ENCODE measurements at places on chromosomes 3 and 15.

DNA sequence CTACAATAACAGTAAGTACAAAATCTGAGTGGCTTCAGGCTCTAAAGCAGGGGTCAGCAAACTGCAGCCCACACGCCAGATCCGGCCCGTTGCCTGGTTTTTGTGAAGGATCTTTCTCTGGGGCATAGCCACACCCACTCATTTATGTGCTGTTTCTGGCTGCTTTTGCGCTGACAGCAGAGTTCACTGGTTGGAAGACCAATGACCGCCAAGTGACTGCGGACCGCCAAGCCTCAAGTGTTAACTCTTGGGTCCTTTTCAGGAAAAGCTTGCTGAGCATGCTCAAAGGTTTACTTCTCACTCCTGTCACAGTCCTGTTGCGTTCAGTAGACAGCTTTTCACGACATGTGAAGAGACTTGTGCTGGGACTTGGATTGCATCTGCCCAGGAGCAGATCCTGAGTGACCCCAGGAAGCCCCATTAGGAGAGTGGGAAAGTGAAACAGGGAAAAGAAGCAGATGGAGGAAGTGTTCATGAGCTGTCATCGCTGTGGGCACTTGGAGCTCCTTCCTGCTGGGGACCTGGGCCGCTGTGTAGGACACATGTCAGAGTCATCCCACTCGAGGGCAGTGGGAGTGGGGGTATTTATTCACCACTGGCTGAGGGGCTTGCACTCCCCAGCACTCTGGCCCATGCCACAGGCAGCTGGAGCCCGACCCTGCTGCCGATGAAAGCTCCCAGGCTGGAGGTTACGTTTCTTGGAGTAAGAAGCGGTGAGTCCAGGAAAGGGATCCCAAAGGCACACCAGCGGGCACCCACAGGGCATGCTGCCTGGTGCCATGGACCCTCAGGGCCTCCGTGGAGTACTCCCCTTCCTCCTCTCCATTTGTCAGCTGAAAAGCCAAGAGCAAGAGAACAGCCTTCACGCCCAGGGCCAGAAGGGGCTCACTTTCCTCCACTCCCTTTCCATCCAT, 249.1 kb downstream of the PLCL2 start:
- DNase-seq, result no peak

- no peak for DNase-seq
These were observed 72.3 kb upstream of the ST3GAL6 start for GRCh38 chr3:98690876-98691275.

- DNase-seq, result no peak
These were observed 122.0 kb upstream of the MELTF start for GRCh38 chr3:197151580-197151979.

- no peak for DNase-seq
These were observed 6.0 kb upstream of the SLC28A1 start for GRCh38 chr15:84878504-84878903.

GRCh38 chr3:194475138-194475932, 11.5 kb downstream of the ATP13A3 start:
- DNase-seq, result no peak

GRCh38 chr3:107065094-107065861, 312.0 kb upstream of the CCDC54 start:
- no peak for DNase-seq

GRCh38 chr3:167650459-167650858, 3.3 kb downstream of the WDR49 start:
- no peak for DNase-seq

DNA sequence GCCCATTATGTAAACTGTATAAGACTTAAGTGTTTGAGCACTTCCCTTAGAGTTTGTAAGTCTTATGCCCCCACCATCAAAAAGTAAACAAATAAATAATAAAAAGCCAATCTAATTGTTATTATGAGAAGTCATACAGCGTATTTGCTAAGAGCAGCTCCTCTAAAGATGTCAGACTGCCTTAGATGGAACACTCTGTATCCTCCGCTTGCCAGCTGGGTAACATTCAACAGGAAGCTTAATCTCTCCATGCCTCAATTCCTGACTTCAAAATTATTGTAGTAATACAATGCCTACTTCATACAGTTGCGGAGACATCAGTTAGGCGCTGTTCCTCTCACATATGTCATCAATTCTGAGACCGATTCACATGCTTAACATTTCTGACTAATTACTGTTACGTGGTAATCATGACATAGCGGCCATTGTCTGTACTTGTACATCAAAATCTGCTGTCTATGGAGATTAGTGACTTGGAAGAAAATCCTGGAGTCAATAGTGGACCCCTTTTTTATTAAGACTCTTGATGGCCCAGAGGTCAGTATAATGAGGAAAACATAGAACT, 417.7 kb downstream of the LPP start:
- no peak for DNase-seq

- DNase-seq, result no peak
These were observed 42.1 kb downstream of the CORO2B start for GRCh38 chr15:68620721-68621527.

- DNase-seq, result no peak
These were observed 622.2 kb downstream of the EDEM1 start for GRCh38 chr3:5809586-5810246.

DNA sequence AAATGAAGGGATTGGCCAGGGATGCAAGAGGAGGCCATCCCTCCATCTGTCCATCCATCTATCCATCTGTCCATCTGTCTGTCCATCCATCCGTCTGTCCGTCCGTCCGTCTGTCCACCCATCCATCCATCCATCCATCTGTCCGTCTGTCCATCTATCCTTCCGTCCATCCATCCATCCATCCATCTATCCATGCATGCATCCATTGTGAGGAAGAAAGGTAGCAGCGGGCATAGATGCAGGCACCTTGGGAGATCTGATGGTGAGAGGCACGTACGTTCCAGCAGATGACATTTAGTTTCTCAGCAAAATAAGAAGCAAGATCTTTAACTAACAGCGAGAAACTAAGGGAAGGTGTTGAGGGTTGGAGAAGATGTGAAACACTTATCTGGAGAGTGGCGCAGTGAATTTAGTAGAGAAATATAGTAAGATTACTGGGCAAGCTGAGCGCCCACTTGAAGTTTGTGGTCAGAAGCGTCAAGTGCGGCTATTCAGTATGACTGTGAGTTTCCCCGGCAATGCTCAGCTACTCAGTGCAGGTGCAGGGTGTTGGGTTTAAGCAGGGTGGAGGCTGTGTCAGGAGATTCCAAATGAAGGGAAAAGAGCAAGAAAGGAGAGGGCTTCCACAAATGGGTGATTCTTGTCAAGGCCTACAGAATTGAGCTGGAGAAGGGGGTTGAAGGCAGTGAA, 22.4 kb upstream of the SRP14 start:
- DNase-seq, result no peak

- no peak for DNase-seq
These were observed 36.9 kb upstream of the GOLGB1 start for GRCh38 chr3:121786485-121786884.

DNA sequence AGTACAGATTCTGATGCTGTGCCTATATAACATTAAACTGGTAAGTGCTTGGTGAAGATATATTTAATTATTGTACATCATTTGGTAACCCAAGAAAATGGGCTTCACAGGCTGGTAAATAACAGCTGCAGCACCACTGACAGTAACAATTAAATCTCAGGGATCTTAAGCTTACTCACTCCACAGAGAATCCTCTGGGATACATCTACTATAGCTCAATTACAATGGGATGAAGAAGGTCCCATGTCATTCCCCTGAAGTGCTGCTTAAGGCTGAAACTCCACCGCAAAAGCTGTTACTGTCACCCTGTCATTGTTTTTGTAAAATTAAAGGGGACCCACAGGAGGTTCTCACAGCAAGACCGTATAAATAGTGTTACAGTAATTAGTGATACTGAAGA, 153.0 kb downstream of the IMPG2 start:
- no peak for DNase-seq

- no peak for DNase-seq
These were observed 33.0 kb downstream of the LRRC2 start for GRCh38 chr3:46533091-46533490.

- DNase-seq, result no peak
These were observed 29.6 kb upstream of the SELENOK start for GRCh38 chr3:53921296-53921695.

- DNase-seq, result no peak
These were observed 208.1 kb downstream of the RBMS3 start for GRCh38 chr3:29488922-29489321.

GRCh38 chr3:45016916-45017315, 9.2 kb upstream of the CLEC3B start:
- no peak for DNase-seq

DNA sequence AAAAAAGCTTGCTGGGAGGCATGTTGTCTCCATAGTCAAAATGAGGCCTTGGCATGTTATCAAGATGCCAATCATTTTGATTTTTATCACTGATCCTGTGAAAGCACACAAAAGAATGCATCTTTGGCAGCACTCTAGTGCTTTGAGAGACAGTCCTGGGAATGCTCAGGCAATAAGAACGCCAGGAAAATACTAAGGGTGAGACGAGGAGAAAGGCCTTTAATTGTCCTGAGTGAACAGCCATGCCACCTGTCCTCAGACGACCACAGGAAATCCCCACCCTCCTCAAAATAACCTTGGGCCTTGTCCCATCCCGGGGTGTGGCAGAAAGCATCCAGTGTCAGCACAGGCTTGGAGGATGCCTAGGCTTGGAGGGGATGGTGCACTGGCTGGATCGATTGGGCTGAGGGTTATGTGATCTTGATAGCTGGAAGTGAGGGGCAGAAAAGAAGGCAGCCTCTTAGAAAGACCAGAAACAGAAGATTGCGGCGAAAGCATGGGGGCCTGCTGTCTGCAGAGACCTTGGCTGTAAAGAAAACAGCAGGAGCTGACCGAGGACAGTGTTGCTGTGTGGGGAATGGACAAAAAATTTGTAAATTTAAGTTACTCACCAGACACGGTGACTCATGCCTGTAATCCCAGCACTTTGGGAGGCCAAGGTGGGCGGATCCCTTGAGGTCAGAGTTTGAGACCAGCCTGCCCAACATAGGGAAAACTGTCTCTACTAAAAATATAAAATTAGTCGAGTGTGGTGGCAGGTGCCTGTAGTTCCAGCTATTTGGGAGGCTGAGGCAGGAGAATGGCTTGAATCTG, 7.3 kb downstream of the TMEM158 start:
- DNase-seq, result no peak

DNA sequence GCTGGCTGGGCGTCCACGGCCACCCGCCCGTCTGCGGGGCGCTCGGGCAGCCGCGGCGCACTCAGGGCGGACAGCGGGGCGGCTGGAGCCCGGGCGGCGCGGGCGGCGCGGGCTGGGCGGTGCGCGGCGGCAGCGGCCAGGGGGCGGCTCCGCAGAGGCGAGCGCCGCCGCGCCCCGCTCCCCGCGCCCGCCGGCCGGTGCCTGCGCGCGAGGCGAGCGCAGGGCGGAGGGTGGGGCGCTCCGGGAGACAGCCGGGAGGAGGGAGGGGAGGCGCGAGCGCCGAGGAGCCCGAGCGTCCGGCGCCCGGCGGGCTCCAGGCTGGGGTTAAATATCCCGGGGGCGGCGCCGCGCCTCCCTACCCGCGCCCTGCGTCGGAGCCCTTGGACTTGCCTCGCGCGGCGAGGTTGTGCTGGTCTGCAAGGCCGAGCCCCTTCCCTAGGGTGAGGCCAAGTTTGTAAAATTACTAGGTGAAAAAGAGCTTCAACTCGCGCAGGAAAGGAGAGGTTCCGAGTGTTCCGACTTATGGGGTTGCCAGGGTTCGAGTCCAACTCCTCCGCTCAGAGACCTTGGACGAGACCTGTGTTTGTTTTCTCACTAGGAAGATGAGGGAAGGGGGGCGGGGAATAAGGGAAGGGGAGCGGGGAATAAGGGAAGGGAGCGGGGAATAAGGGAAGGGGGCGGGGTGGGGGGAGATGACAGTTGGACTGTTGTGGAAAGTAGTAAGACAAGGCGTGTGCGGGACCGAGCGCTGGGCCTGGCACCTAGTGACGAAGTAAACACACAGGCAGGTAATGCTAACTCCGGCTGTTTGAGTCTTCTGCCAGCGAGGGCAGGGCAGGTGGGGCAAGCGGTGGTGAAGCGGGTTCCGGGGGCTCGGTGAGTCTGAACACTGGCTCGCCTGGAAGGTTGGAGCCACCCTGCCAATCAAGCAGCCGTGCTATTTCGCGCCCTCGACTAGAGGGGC, at the start of gene TNFAIP8L3:
Gene TNFAIP8L3 (minus strand): TSS at position 301 of the 964 bp plus-strand sequence. CDS start 311 bp downstream, outside the sequence.
- no peak for DNase-seq

- no peak for DNase-seq
These were observed 63.8 kb upstream of the TBC1D5 start for GRCh38 chr3:17806201-17806600.

- no peak for DNase-seq
These were observed 1.7 kb upstream of the LMLN start for GRCh38 chr3:197958346-197958745.

DNA sequence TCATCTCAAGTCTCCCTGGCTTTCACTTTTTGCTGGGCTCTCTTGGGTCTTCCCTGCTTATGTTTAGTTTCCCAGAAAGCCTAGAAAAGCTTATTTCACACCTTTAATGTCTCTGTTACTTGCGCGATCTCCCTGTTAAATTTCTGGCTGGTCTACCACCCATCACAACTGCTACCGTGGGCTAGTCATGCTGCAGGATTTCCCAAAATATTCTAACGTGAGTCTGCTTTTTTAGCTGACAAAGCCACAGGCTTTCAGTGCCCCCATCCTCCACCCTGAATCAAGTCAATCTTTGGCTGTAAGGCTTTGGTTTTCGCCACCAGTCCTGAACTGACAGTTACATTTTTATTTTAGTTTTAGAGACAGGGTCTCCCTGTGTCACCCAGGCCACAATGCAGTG, 74.1 kb downstream of the SUMF1 start:
- no peak for DNase-seq

Data from progenitor cell of endocrine pancreas (in vitro differentiated cells).